ENCODE measurements at places on chromosomes 4 and X. TPM values are rescaled to one million over a fixed set of nuclear protein-coding genes. Genes with fewer than 3 reads are reported as not detected.

MAB21L2 gene
- total RNA-seq: 0.32 TPM

EVC2 gene
- 15.9 TPM for total RNA-seq

RGN gene
- total RNA-seq: 2.4 TPM

USP17L18 gene
- not detected for total RNA-seq

DUX4 gene
- not detected for total RNA-seq

HSFX2 gene
- 0.32 TPM for total RNA-seq

P2RY8 gene
- total RNA-seq: not detected

STS gene
- total RNA-seq: 2.5 TPM

ATP2B3 gene
- total RNA-seq: not detected

SCML2 gene
- total RNA-seq: 1.1 TPM

Data from bronchial smooth muscle cell (primary cell).